ENCODE measurements at places on chromosomes 1 and 21.

DNA sequence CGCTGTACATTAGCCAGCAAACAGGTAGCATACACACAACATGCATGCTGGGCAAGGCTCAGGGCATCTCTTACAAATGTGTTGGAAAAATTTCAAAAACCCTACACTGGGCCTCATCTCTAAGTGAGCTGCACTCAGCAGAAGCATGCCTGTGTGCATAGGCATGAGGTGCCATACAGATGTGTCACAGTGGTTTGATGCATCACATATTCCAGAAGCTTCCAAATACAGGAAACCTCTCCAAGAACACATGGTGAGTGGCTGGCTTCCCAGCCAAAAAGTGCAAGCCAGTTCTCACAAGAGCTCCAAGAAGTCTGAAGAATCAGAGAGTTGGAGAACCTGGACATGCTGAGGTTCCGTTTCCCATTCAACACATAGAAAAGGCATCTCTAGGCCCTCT is 58.3 kb downstream of the CD46 start:
- no peak for DNase-seq

GRCh38 chr1:70427976-70428375 is 16.9 kb downstream of the CTH start:
- no peak for DNase-seq

GRCh38 chr1:158810311-158810710 is 20.8 kb upstream of the MNDA start:
- DNase-seq = no peak

- no peak for DNase-seq
These were observed 10.0 kb downstream of the AVPR1B start for GRCh38 chr1:206107168-206107544.

DNA sequence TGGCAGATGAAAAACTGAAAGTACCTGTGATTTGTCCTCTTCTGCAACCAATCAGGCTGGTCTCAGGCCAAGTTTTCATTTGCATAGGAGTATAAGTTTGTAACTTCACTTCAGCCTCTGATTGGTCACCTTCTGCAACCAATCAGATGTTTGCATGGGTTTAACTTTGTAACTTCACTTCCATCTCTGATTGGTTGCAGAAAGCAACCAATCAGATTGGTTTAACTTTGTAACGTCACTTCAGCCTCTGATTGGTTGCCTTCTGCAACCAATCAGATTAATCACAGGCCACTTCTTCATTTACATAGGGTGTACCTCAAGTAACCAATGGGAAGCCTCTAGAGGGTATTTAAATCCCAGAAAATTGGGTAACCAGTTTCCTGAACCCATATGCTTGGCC is 18.9 kb upstream of the TUT4 start:
- no peak for DNase-seq

DNA sequence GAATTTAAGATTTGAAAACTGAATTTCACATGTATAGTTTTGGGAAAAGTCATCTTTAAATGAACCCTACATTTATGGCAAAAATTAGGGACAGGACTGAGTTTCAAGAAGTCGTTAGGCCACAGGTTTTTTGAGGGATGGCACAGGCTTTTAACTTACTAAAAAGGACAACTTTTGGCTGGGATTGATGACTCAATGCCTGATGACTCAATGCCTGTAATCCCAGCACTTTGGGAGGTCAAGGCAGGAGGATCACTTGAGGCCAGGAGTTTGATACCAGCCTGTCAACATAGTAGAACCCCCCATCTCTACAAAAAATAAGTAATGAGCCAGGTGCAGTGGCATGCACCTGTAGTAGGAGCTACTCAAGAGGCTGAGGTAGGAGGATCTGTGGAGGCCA is 15.9 kb downstream of the UCK2 start:
- DNase-seq = no peak

DNA sequence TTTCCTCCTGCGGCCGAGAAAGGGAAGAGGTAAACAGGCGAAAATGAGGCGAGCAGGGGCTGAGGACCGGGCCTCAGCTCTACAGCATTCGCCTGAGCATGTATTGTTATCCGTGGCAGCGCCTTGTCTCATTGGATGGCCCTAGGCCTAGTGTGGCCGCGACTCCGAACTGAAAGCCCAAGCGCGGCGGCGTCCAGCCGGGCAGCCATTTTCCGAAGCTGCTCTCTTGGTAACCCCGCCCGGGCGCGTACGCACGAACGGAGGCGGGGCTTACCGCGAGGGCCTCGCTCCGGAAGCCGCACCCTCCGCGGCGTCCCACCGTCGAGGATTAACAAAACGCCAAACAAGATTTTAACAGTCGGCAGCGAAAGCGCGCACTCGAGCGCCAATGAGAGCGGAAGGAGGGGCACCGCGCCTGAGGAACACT is 797 bp upstream of the USP1 start:
- no peak for DNase-seq

DNA sequence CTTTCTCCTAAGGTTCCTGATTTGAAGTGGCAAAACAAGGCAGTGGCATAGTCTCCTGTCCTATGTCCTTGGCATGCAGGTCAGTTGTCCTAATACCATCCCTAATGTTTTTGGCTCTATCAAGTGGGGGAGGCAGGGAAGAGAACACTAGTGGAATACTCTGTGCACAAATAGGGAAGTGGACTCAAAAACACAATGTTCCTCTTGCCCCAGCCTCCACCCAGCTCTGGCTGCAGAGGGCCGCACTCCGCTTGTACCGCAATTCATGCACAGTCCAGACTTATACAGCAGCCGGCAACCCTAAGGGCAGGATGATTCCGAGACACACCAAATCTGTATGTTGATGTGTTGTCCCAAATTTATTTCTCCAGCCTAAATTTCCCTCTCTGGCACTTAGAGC is 14.5 kb downstream of the PLEKHO1 start:
- no peak for DNase-seq

DNA sequence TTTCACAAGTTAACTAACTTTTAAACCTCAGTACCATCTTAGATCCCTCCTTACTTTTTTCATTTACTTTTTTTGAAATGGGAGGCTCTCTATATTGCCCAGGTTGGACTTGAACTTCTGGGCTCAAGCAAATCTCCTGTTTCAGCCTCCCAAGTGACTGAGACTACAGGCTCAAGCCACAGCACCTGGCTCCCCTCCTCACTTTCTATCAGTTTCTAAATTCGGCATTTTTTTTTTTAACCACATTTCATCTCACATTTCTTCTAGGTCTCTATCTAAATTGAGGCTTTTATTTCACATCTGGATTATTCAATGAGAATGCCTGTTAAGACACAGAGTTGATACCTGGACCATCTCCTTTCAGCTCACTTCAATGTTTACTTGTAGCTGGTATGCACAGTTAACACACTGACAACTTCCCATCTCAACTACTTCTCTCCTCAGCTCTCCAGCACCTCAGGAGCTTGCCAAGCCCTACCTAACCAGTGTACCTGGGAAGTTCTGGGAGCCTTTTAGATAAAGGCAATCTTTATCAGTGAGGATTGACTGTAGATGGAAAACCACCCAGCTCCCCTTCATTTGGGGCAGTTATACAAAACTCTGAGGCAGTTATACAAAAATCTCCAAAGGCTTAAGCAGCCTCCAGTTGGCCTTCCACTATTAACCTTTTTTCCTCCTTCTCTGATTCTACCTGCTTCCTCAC is 3.4 kb downstream of the USP33 start:
- DNase-seq = no peak

DNA sequence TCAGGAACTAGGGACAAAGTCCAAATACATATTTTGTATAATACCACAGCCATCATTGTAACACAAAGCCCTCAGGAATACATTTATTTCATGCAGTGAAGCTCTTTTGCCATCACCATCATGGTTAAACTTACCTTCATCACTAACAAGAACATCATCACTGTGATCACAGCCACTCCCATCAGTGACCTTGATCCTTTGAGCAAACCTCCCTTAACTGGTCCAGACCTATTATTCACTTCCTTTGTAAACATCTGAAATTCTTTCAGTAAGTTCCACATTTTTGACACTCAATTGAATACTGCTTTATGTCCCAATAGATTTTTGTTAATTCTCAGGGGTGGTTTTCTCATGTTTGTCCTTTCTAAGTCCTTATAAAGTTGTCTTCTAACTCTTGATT is 16.2 kb upstream of the KPRP start:
- DNase-seq = no peak

GRCh38 chr1:91427741-91428140 is 23.1 kb upstream of the HFM1 start:
- DNase-seq = no peak

DNA sequence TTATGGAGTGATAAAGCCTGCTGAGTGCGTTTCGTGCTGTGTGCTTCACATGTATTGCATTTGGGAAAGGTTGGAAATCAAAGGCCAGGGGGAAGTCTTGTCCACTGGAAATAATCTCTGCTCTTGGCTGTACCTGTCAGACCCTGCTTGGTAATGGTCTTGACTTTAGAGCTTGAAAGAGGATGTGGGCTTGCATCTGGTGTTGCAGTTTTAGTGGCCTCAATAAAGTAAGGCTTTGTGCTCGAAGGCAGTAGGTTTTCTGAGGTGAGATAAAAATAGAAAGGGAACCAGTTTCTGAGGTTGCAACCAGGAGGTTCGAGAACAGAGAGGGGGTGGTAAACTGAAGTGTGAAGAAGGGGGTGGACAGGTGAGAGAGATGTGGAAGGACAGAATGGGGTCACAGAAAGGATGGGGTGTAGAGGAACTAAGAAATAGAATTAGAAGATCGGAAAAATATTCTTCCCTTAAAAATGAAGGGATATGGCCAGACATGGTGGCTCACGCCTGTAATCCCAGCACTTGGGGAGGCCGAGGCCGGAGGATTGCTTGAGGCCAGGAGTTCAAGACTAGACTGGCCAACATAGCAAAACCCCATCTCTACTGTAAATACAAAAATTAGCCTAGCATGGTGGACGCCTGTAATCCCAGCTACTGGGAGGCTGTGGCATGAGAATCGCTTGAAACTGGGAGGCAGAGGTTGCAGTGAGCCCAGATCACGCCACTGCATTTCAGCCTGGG is 1.5 kb downstream of the S100PBP start:
- DNase-seq = no peak
